ENCODE measurements at places on chromosomes 2 and 18.

GRCh38 chr18:7038330-7038851 lies 79.2 kb downstream of the LAMA1 start:
- DNase-seq: peak; percentile 9

DNA sequence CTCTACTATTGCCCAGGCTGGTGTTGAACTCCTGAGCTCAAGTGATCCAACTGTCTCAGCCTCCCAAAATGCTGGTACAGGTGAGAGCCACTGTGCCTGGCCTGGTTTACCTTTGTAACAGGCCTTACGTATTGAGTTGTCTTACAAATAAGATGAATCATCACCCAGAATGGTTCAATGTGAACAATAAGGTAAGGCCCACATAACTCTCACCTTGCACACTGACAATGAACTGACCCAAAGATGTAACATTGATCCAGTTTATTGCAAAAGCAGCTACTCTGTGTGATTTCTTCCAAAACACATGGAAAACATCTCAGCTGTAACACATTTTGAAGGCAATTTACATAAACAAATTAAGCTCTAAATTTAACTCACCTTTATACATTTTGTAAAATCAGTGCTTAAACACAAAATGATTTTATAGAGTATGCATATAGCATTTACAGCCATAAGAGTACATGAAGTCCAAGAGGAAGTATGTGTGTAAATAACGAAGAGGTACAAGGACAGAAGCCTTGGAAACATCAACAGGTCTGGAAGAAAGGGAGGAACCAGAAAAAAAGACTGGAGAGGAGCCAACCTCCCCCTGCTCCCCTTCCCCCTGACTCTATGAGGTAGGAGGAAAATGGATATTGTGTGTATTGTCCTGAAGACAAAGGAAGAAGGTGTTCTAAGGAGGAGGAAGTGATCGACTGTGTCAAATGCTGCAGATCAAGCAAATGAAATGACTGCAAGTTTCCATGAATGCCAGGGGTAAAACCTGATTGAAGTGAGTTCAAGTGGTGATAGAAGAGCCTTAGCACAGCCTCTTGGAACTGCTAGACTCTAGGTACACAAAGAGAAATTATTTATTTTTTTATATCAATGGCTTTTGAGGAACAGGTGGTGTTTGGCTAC lies 5.6 kb upstream of the WDFY1 start:
- DNase-seq: no peak

DNA sequence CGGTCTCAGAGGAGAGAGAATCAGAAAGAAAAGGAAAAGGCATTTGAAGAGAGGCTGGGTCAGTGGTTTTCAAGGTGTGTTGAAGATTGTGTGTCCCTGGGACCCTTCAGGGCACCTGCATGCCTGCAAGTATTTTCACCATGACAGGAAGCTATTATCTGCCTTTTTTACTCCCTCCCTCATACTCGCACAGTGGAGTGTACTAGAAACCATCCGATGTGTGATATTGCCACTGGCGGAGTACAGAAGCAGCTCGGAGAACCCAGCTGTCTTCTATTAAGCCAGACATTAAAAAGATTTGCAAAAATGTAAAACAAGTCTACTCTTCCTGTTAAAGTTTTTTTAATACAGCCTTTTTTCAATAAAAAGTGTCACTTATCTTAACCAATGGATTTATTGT lies 33.7 kb upstream of the RFX8 start:
- DNase-seq: no peak

GRCh38 chr18:23143815-23144261 lies 8.6 kb downstream of the CABLES1 start:
- DNase-seq: no peak

- peak; percentile 46 for DNase-seq
Measured at GRCh38 chr2:39437522-39438296, 624 bp upstream of the MAP4K3 start.

DNA sequence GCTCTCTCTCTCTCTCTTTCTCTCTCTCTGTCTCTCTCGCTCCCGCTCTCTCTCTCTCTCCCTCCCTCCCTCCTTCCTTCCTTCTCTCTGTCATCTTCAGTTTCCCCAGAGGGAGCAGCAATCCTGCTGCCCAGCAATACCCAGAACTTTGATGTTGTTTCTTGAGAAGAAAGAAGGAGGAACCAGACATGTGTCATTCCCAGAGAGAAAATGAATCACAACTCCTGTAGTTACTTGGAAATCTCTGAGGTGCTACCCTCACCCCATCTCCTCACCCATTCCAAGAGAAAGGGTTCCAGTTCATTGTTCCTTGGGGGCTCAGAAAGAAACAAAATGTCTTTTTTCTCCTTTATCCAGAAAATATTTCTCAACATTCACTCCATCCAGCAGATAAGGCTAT lies 449.1 kb downstream of the TNS1 start:
- DNase-seq: no peak

DNA sequence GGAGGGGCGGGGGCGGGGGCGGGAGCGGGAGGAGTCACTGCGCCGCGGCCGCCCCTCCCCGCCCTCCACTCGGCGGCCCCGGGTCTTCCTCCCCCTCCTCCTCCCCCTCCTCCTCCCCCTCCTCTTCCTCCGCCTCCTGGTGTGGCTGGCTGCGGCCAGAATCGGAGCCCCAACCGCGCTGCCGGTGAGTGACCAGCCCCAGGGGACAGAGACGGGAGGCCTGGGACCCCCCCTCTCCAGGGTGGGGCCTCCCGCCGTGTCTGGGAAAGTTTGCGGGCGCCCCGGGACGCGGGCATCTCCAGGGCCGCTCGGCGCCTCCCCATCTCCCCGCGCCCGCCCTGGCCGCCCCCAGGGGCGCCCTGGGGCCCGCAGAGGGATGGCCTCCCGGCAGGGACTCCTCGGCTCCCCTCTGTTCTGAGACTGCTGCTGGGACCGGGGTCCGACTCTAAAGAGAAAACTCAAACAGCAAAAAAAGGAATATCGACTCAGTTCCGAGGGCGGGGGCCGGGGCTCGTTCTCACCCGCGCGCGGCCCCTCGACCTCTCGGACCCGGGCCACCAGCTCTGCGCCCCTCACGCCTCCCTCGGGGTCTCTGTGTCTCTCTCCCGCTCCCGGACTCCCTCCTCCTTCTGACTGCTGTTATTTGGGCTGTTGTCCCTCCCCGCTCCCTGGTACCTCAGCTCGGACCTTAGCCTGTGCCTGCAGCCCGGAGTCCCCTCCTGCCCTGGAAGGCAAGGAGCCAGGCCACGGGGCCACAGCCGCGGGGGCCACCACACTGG lies at the start of gene STON1:
Gene STON1 (plus strand): TSS at position 122 of the 779 bp plus-strand sequence. CDS start 50,480 bp downstream, outside the sequence.
- DNase-seq: peak; percentile 13

DNA sequence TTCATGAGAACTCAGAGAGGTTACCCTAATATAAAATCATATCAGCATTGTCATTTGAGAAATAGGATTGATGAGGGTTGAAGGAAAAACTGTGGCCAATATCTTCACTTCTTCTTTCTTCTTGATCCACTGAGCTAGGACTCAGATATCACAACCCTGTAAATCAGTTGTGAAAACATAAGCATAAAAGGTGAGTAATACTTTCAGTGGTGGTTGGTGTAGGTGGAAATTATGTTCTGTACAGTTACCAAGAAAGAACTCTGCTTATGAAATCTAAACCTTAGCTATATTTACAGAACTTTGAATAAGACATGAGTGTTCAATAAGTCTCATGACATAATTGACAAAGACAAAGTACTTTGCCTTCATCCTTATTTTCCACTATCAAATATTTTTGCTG lies 56.3 kb downstream of the PAX3 start:
- DNase-seq: no peak

- no peak for DNase-seq
Measured at GRCh38 chr18:35864916-35865315, 107.6 kb upstream of the RMP24 start.

- DNase-seq: no peak
Measured at GRCh38 chr2:74603282-74604000, 44.7 kb downstream of the M1AP start.

GRCh38 chr2:232960862-232961261 lies 52.2 kb downstream of the NGEF start:
- no peak for DNase-seq

GRCh38 chr2:25899404-25899970 lies 21.2 kb upstream of the ASXL2 start:
- no peak for DNase-seq

- no peak for DNase-seq
Measured at GRCh38 chr2:240289701-240290431, 145.6 kb upstream of the GPC1 start.

GRCh38 chr2:1854729-1855547 lies 110.6 kb upstream of the PXDN start:
- DNase-seq: peak; percentile 17

GRCh38 chr2:173288561-173288960 lies 66.1 kb upstream of the CDCA7 start:
- DNase-seq: no peak

DNA sequence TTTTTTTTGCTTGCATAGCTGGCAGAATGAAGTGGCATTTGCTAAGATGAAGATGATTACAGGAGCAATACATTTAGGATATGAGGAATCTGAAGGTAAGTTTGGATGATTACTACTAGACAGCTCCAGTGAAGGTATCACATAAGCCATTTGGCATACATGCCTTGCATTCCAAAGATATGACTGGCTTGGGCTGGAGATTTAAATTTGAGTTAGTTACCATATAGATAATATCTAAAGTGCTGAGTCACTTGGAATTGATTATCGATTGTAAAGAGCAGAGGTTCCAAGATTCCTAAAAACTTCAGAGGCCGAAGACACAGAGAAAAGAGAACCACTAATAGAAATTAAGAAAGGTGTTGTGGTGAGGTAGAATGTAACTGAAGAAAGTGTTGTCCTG lies 1026.4 kb downstream of the DSC3 start:
- DNase-seq: no peak

- DNase-seq: no peak
Measured at GRCh38 chr2:168116448-168116847, 130.9 kb downstream of the STK39 start.

GRCh38 chr18:32021756-32022564 lies 3.3 kb downstream of the RNF125 start:
- DNase-seq: no peak

DNA sequence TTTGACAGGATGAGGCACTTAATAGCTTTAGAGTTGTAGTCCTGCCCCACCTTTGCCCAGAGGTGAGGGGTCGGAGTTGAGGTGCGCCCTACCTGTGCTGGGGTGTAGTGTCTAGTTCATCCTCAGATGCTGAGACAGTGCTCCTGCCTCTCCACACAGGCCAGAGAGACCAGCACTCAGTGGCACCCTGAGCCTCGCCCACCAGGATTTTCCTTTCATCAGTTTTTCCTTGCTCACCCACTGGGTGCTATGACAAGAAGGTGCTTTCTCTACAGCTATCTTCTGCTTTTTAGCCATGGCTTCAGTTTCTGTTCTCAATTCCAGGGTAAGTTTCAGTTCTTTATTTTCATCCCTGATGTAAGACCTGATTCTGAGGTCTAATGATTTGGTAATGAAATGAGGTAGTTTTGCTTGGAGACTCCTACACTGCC lies 16.8 kb upstream of the TMEM131 start:
- DNase-seq: peak; percentile 62

- DNase-seq: no peak
Measured at GRCh38 chr18:78821396-78821795, 158.2 kb upstream of the SALL3 start.

GRCh38 chr2:197107291-197108269 lies 181.1 kb upstream of the PGAP1 start:
- no peak for DNase-seq

DNA sequence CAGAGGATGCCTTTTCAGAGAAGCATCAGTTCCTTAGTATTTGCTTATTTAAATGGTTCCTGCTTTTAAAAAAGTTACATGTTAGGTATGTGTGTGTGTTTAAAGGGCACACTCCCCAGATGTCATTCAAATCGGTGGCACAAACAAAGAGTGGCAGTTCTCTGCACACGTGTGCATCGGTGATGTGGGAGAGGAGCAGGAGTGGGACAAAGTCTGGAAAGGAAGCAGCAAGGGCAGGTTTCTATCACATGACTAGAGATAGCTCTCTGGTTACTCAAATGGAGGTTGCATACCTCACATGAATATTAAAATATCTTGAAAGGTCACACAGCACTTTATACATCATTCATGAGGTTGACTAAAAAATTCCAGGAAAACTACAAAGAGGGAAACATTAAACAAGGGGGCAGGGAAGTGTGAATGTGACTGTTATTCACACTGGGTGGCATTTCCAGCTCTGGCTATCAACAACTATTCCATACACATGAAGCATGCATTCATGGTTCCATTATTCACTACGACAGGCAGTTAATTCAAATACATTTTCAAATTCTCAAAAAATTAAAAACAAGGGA lies 64.7 kb downstream of the SEPTIN10 start:
- DNase-seq: no peak
